Breast epithelium (tissue), 4 donors: ENCODE measurements at places on chromosomes 12 and 14. TPM values are rescaled to one million over a fixed set of nuclear protein-coding genes. Genes with fewer than 3 reads are reported as not detected.

- no peak for DNase-seq
Observed at GRCh38 chr14:76941946-76942805, 86.3 kb downstream of the IRF2BPL start.

The SMIM41 gene
- not detected for total RNA-seq

The EGLN3 gene
- total RNA-seq = 3.2 TPM

The GZMB gene
- total RNA-seq = 1.3 TPM

The SERPINA9 gene
- total RNA-seq = not detected

GRCh38 chr14:95814363-95815225 lies 62.0 kb upstream of the TUNAR start:
- no peak for DNase-seq

The PMCH gene
- not detected for total RNA-seq

GRCh38 chr14:104932676-104933631 lies 8.3 kb downstream of the PLD4 start:
- peak; percentile 85 for DNase-seq

The REC8 gene
- total RNA-seq = 10.2 TPM

The ATF1 gene
- total RNA-seq = 32.2 TPM

The RILPL2 gene
- total RNA-seq = 8.9 TPM

The PRPH gene
- total RNA-seq = 2.0 TPM

- DNase-seq = no peak
Observed at GRCh38 chr14:71468701-71469100, 463.5 kb upstream of the RGS6 start.

DNA sequence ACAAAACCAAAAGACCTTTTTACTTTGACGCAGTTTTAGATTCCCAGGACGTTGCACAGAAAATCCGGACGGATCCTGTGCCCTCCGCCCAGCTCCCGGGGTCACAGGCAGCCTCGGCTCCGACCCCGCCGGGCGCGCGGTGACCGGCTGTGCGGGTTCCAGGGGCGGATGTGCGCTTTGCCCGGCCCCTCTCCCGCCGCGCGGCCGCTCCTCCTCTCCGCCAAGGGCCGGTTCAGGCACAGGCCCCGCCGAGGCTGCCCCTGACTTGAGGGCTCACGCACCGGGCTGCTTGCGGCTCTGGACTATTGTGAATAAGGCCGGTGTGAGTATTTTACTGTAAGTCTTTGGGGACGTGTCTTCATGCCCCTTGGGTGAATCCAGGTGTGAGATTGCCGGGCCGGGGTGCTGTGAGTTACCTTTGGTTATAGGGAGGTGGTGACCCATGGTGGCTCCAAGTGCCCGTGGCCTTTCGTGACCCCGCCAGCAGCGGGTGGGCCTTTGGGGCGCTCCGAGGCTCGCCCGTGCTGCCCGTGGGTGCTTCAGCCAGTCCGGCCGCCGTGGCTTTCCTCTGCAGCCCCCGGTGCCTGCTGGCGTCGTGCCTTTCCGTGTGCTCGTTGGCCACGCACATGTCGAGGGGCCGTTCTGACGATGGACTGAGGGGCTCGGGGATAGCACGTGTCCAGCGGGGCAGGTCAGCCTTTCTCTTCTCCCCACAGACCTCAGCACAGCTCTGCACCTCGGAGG lies 45.9 kb downstream of the NOC4L start:
- no peak for DNase-seq

The LRP1-AS gene
- total RNA-seq = not detected

The EID3 gene
- total RNA-seq = 13.3 TPM

DNA sequence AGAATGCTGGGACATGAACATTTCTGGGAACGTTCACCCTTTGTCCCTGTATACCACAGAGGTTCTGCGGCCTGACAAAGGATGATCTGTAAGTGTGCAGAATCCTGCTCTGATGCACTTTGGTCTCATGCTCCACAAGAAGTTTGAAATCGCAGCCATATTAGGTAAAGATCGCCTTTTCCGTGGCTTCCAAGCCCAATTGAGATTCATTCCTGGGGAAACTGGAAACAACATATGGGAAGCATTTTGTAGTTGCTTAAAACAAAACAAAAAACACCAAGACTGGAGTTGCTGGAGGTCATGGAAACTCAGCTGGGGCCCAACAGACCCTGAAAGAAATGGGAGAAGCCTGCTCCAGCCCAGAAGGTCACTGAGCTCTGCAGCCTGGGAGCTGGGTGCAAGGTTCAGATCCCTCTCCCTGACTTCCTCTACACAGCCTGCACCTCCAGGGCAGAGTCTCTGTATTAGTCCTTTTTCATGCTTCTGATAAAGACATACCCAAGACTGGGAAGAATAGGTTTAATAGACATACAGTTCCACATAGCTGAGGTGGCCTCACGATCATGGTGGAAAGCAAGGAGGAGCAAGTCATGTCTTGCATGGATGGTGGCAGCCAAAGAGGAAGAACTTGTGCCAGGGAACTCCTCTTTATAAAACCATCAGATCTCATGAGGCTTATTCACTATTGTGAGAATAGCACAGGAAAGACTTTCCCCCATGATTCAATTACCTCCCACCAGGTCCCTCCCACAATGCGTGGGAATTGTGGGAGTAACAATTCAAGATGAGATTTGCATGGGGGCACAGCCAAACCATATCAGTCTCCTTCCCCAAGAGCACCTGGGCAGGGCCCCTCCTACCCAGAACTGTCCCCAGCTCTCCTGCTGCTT lies 60.8 kb upstream of the CHGA start:
- no peak for DNase-seq

The KRT79 gene
- total RNA-seq = 0.48 TPM

The PPFIA2 gene
- 0.44 TPM for total RNA-seq

The BICDL1 gene
- total RNA-seq = 5.6 TPM

DNA sequence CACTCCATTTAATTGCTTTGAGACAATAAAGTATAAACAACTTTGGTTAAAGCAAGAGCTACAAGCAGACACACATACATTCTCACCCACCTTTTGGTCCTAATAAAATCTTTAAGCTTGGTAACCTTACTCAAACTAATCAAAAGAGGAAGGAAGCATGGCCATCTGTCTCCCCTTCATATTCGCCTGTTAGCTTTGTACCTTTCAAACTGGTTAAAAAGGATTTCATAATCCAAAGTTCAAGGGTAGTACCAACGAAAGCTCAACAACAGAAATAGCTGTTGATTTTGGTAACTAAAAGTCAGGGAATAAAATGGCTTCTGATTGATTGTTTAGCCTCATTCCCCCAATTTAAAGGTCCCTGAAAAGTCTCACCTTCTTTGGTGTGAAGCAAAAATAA lies 456.9 kb downstream of the BCAT1 start:
- no peak for DNase-seq

DNA sequence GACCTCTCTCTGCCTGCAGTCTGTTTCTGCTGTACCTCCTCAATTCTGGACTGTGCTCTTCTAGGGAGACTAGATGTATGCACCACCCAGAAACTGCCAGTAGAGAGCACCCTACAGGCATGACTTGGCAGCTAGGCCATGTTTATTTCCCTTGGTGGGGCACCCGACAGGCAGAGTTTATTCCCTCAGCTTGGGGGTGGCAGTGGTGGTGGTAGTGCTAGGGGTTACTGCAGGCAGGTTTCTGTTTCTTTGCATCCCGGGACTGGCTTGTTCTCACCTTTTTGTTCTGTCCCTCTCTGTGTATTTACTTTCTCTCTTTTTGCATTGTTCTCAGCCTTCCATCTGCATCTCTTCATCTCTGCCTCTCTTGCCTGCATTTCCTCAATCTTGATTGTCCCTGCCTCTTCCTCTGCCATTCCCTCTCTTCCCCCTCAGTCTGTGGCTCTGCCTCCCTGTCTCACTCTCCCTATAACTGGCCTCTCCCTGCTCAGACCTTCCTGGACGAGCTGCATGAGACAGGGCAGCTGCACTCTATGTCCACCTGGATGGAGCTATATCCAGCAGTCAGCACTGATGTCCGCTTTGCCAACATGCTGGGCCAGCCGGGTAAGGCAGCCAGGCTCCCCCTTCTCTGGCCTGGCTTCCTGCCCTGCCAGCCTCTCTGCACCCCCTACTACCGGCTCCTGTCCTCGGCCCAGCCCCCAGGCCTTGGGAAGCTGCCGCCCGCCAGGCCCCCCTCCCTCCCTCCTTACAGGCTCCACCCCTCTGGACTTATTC lies 13.8 kb downstream of the PRPF40B start:
- no peak for DNase-seq

GRCh38 chr14:52700701-52701172 lies 5.4 kb upstream of the ERO1A start:
- no peak for DNase-seq

DNA sequence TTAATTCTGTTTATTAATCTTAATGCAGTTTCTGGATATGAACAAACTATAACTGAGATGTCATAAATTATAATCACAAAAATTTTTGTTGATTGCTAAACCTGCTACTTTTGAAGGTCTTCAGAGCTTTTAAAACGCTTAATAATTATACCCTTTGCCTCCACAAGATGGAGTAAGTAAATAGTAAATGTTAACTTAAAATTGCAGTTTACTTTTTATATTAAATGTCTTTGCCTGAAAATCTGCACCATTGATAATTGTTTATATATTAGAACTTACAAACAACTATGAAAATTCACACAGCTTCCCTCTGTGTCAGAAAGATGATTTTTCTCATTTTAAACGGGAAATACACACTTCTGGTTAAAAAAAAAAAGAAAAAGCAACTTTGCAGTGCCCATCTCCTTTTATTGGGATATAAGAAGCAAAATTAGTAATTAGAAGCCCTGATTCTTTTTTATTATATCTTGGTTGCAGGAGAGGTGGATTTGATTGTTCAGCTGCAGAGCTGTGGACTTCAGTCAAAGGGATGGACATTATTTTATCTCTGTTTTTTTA lies 35.6 kb downstream of the SCFD1 start:
- DNase-seq = no peak

- DNase-seq = no peak
Observed at GRCh38 chr12:106625976-106626375, 43.2 kb downstream of the RFX4 start.

- no peak for DNase-seq
Observed at GRCh38 chr12:23618718-23619117, 330.8 kb downstream of the SOX5 start.

- no peak for DNase-seq
Observed at GRCh38 chr12:59173695-59174094, 253.4 kb upstream of the LRIG3 start.
